ENCODE measurements at places on chromosomes 5 and 9. TPM values are rescaled to one million over a fixed set of nuclear protein-coding genes. Genes with fewer than 3 reads are reported as not detected.

GRCh38 chr9:124708074-124708473, 63.0 kb downstream of the NR6A1 start:
- no peaks in the 10 kb centered on the region for H3K27me3 ChIP-seq
- H3K4me1 ChIP-seq, result peaks cover 16% of the 10 kb centered on the region
- no peaks in the 10 kb centered on the region for H3K36me3 ChIP-seq
- DNase-seq, result no peak
- H3K4me3 ChIP-seq, result no peak overlapping the region
- peak overlapping the region; percentile 19 for H3K27ac ChIP-seq

The QRFP gene
- not detected for polyA plus RNA-seq

- H3K27me3 ChIP-seq, result no peaks in the 10 kb centered on the region
- no peaks in the 10 kb centered on the region for H3K36me3 ChIP-seq
- H3K4me3 ChIP-seq, result no peak overlapping the region
- no peak overlapping the region for H3K27ac ChIP-seq
These were observed 58.5 kb downstream of the CSF2 start for GRCh38 chr5:132132138-132132537.

The LECT2 gene
- polyA plus RNA-seq, result not detected

DNA sequence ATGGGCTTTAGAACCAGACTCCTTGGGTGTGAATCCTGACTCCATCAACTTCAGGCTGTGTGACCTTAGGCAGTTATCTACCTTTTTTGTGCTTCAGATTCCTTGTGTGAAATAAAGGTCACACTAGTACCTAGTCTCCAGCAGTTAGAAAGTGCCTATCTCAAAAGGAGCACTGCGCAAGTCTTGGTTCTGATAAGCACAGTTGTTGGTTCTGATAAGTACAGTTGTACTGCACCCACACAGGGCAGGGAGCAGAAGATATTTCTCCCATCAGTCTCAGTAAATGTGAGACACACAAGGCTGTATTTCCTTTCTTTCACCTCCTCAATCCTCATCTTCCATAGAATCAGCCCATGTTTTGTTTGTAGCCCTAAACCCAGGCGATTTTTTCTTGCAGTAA, 116.6 kb upstream of the DPYSL3 start:
- H3K4me3 ChIP-seq, result no peak overlapping the region
- DNase-seq, result no peak
- H3K4me1 ChIP-seq, result no peaks in the 10 kb centered on the region
- H3K27me3 ChIP-seq, result no peaks in the 10 kb centered on the region
- H3K27ac ChIP-seq, result no peak overlapping the region

DNA sequence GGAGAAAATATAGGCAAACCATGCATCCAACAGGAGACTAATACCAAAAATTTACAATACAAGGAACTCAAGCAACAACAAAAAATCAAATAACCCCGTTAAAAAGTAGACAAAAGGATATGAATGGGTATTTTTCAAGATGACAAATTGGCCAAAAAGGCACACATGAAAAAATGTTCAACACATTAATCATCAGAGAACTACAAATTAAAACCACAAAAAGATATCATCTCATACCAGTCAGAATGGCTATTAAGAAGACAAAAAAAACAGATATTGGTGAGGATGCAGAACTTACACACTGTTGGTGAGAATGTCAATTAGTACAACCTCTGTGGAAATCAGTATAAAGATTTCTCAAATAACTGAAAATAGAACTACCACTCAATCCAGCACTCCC, 35.0 kb downstream of the TEX10 start:
- no peak for DNase-seq
- H3K27me3 ChIP-seq, result no peaks in the 10 kb centered on the region
- H3K4me1 ChIP-seq, result no peaks in the 10 kb centered on the region
- no peak overlapping the region for H3K27ac ChIP-seq

The MLANA gene
- not detected for polyA plus RNA-seq

GRCh38 chr5:117590944-117591343, 1016.3 kb upstream of the SEMA6A start:
- H3K36me3 ChIP-seq, result no peaks in the 10 kb centered on the region
- no peaks in the 10 kb centered on the region for H3K4me1 ChIP-seq
- H3K27ac ChIP-seq, result no peak overlapping the region
- no peak overlapping the region for H3K4me3 ChIP-seq
- H3K27me3 ChIP-seq, result no peaks in the 10 kb centered on the region

All from keratinocyte (primary cell).